M059J (cell line): ENCODE measurements at places on chromosomes 4 and X.
A peak's percentile ranks its signal among the peaks of the same experiment; 100 is the strongest.

- no peak for DNase-seq
These were observed 92.6 kb upstream of the H2AZ1 start for GRCh38 chr4:100042711-100043110.

DNA sequence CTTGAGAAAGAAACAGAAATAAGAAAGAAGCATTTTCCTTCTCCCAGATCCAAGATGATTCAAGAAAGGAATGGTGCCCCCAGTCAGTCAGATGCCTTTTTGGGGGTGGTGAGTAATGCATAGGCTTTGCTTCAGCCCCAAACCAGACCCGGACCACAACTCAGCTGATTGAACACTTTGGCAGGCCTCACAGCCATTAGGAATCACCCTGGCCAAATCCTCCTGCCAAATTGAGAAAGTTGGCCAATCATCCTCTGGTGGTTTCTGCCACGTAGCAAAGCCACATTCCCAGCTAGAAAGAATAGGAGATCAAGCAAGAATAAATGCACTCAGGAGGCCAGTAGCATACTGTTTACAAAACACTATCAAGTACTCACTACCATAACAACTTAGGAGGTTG, 33.7 kb downstream of the FRMD7 start:
- peak; percentile 34 for DNase-seq

DNA sequence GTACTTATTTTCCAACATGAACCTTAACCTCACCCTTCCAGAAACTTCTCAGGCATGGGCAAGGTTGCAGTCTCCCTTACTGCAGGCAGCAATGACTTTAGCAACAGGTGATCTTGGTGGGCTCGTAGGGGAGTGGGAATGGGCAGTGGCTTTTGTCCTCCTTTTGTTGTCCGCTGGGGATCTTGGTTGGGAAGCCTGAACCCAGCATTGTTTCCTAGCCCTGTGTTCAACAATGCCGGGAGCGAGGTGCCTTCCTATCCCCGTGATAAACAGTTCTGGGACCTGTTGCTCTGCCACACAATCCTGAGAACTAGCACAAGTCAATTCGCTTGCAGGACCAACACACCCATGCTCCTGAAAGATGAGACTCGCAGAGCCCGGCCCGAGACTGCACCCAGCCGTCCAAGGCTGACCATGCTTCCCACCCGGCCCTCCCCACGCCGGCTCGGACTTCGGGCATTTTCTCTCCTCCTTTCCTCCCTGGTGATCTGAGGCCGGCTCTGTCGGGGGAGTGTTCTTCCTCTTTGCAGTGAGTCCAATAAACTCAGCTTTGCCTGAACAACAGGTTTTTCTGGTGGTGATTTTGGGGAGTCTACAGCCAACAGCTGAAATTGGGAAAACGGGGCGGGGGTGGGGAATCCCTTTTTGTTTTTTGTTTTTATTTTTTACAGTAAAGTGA, 20.2 kb downstream of the IRAK1 start:
- DNase-seq, result no peak

GRCh38 chr4:25590171-25590570, 65.5 kb upstream of the SLC34A2 start:
- DNase-seq, result no peak

GRCh38 chr4:107034091-107034995, 1.8 kb downstream of the DKK2 start:
- DNase-seq, result peak; percentile 49

- DNase-seq, result peak; percentile 90
These were observed 1.8 kb downstream of the SH3BP2 start for GRCh38 chr4:2794486-2795299.

GRCh38 chr4:170775851-170776250, 686.1 kb upstream of the AADAT start:
- DNase-seq, result no peak
